ENCODE measurements at places on chromosomes 3 and 15.

- DNase-seq = no peak
Measured at GRCh38 chr15:82890338-82890994, 62.1 kb downstream of the HOMER2 start.

DNA sequence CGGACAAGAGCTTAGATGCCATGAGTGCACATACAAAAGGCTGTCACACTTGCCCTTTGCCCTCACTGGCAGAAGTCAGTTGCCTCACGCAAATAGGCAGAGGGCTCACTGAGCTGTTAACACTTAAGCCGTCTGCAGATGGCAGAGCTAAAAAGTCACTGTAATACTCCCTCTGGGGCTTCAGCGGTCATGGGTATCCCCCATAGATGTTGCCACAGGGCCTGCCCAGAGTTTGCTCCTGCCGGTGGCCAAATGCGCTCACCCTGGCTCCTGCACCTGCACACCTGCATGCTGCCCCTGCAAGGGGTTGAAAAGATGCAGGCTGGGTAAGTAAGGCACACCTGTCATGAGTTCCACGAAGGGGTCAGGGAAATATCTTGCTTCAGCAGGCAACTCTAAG lies 741.5 kb downstream of the EDEM1 start:
- DNase-seq = no peak

- DNase-seq = peak; percentile 9
Measured at GRCh38 chr3:46632792-46633191, 20.5 kb downstream of the FAM240A start.

DNA sequence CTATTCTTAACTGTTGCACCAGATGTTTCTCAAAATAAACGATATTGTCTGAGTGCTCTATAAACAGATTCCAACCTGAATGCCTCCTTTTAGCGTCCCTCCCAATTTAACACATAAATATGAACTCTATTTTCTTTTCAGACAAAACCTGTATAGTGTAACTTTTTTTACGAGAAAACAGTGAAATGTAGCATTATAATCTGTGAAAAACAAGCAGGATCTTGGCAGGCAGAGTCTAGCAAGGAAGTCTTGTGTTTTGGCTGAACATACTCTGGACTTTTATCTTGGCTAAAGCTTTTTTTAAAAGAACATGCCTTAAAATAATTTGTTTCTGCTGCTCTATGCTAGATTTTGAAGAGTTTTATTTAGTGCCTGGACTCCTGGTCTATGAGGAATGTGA lies 150.5 kb downstream of the ROBO2 start:
- no peak for DNase-seq

GRCh38 chr3:167057581-167057980 lies 322.5 kb downstream of the ZBBX start:
- no peak for DNase-seq

Measured in fibroblast of the aortic adventitia (primary cell).